Liver (tissue), 10 donors: ENCODE measurements at places on chromosomes 11 and 22. TPM values are rescaled to one million over a fixed set of nuclear protein-coding genes. Genes with fewer than 3 reads are reported as not detected.

DNA sequence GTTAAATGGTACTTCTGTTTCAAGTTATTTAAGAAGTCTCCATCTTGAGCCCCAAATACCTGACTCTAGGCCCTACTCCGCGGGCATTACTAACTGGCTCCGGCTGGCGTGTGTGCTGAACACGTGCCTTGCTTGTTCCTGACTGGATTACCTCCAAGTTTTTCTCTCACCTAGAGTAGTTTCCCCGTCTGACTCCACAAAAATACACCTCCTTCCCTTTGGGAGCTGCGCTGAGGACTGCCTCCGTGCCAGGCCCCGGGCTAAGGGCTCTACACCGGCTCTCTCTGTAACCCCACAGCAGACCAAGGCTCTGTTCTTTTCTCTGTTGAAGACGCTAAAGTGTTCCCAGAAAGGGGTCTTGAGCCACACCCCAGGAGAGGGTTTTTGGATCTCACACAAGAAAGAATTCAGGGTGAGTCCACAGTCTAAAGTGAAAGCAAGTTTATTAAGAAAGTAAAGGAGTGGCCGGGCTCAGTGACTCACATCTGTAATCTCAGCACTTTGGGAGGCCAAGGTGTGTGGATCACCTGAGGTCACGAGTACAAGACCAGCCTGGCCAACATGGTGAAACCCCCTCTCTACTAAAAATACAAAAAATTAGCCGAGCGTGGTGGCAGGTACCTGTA, 61.8 kb downstream of the ANO1 start:
- no peak overlapping the region for H3K27ac ChIP-seq
- H3K36me3 ChIP-seq, result no peaks in the 10 kb centered on the region
- no peak for DNase-seq
- no peak overlapping the region for H3K4me3 ChIP-seq
- no peaks in the 10 kb centered on the region for H3K27me3 ChIP-seq

- H3K36me3 ChIP-seq, result no peaks in the 10 kb centered on the region
- no peaks in the 10 kb centered on the region for H3K27me3 ChIP-seq
- no peak overlapping the region for H3K27ac ChIP-seq
- DNase-seq, result no peak
These were observed 26.1 kb downstream of the BDNF start for GRCh38 chr11:27673979-27674663.

DNA sequence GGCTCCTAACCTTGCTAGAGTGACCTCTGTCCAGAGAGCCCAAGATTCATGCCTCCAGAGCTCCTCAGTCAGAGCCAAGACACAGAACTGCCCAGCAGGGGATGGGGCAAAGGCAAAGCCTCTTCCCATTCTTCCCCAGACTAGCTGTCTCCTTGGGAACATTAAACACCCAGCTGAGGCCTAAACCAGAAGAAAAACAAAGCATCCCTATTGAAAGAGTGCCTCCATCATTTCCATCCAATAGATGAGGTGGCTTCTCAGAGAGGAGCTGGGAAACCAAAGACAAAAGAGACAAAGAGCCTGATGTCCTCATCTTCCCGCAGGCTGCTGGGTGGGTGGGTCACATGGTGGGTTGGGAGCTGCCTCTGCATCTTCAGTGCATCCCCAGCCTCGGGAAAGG, 37.4 kb downstream of the COMMD9 start:
- H3K27ac ChIP-seq, result no peak overlapping the region
- H3K4me3 ChIP-seq, result no peak overlapping the region
- H3K4me1 ChIP-seq, result no peaks in the 10 kb centered on the region

GRCh38 chr11:17012712-17013547, 1.3 kb downstream of the PLEKHA7 start:
- H3K27me3 ChIP-seq, result no peaks in the 10 kb centered on the region
- no peaks in the 10 kb centered on the region for H3K36me3 ChIP-seq
- H3K27ac ChIP-seq, result peak overlapping the region; percentile 78
- DNase-seq, result peak; percentile 59
- peak overlapping the region; percentile 85 for H3K4me3 ChIP-seq

DNA sequence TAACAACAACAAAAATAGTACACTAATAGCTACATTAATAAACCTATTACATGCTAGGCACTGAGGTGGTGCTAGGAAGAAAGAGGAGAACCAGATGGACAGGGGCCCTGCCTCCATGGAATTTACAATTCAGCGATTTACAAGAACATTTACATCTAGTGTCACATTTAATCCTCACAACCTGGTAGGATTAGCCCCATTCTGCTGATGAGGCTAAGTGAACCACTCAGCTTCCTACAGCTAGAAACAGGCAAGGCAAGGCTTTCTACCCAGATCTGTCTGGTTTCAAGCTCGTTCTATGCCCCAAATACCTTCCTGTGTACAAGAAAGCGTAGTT, 368.4 kb downstream of the BUD13 start:
- no peak for DNase-seq
- no peak overlapping the region for H3K4me3 ChIP-seq
- H3K27me3 ChIP-seq, result no peaks in the 10 kb centered on the region
- H3K4me1 ChIP-seq, result no peaks in the 10 kb centered on the region
- no peak overlapping the region for H3K27ac ChIP-seq
- H3K36me3 ChIP-seq, result no peaks in the 10 kb centered on the region

- no peak overlapping the region for H3K4me3 ChIP-seq
- no peaks in the 10 kb centered on the region for H3K4me1 ChIP-seq
- H3K36me3 ChIP-seq, result no peaks in the 10 kb centered on the region
- no peak for DNase-seq
- H3K27ac ChIP-seq, result no peak overlapping the region
These were observed 163.4 kb downstream of the TRIM29 start for GRCh38 chr11:119974467-119974866.

DNA sequence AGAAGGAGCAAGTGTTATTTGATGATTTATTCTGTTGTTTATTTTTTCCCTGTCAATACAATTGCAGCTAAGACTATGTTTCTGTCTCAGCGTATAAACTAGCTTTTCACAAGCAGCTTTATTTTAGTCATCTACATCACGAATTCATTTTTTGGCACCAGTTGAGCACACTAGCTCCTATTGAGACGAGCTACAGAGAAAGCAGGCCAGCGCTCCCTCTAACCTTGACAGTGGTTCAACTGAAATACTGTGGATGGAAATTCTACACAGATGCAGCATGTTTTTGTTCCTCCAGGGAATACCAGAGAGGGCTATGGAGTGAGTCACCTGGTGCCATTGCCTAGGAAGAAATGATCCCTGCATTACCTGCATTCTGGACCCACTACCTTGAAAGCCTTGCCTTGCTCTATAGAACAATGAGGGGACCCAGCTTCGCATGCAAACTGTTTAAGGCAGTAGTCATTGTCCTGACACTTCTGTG, 108.2 kb upstream of the ARHGAP42 start:
- no peak overlapping the region for H3K27ac ChIP-seq
- DNase-seq, result no peak
- peaks cover 12% of the 10 kb centered on the region for H3K4me1 ChIP-seq
- no peak overlapping the region for H3K4me3 ChIP-seq
- H3K27me3 ChIP-seq, result no peaks in the 10 kb centered on the region
- H3K36me3 ChIP-seq, result no peaks in the 10 kb centered on the region

The VSTM5 gene
- not detected for total RNA-seq

The MS4A6E gene
- not detected for total RNA-seq
